Mucosa of gallbladder (tissue), 1 donor: ENCODE measurements at places on chromosomes 5 and 9.

DNA sequence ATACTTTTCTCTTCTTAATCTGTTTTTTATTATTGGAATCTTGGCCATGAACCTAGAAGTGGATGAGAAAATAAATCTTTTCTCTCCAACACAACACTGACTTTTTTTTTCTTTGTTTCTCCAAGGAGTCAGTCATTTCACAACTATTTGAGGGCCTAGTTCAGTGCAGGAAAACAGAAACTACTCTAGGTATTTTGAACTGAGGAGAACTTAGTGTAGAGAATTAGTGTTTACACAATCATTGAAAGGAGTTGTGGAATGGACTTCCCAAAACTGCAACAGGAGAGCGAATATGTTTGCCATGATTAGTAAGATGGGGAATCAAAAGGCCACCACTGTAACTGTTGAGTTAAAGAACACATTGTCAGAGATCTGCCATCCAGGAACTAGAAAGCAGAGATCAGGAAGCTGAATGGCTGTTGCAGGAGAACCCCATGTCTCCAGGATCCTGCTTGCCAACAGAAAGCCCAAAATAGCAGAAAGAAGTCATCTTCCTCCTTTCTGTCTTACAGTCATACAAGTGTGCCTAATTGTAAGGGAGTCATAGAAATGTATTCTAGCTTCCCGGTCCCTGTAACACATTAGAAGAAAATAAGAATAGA lies 20.3 kb upstream of the PCDH1 start:
- no peak for DNase-seq

GRCh38 chr5:15489571-15490235 lies 10.3 kb upstream of the FBXL7 start:
- DNase-seq: no peak

GRCh38 chr9:104073770-104074133 lies 20.4 kb upstream of the SMC2 start:
- no peak for DNase-seq

GRCh38 chr5:56178823-56179222 lies 54.3 kb downstream of the ANKRD55 start:
- DNase-seq: no peak

- DNase-seq: no peak
Observed at GRCh38 chr5:28415791-28416443, 1377.5 kb upstream of the CDH9 start.

- no peak for DNase-seq
Observed at GRCh38 chr5:122162100-122162638, 32.8 kb downstream of the ZNF474 start.

DNA sequence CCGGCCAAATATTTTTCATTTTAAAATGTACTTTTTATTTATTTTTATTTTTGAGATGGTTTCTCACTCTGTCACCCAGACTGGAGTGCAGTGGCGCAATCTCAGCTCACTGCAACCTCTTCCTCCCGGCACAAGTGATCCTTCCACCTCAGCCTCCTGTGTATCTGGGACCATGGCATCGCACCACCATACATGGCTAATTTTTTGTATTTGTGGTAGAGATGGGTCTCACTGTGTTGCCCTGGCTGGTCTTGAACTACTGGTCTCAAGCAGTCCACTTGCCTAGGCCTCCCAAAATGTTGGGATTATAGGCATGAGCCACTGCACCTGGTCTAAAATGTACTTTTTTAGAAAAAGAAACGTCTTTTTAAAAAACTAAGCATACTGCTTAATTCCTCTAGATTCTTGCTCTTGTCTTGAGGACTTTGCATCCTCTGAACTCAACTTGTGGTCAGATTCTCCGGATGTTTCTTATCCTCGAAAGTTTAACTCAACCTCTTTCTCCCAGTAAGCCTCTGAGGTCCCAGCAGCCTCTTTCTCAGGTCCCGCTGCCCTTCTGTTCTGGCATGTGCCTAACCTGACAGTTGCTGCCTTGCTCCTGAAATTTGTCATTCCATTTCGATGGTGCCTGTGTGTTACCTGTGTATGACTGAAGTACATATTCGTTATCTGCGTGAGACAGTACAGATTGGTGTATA lies 63.0 kb downstream of the TRIO start:
- no peak for DNase-seq
